ENCODE measurements at places on chromosomes 7 and 10.

- DNase-seq = no peak
- no peaks in the 10 kb centered on the region for H3K27me3 ChIP-seq
- no peaks in the 10 kb centered on the region for H3K4me1 ChIP-seq
- no peaks in the 10 kb centered on the region for H3K36me3 ChIP-seq
- H3K4me3 ChIP-seq = no peak overlapping the region
Observed at GRCh38 chr10:49310460-49310859, 11.5 kb downstream of the C10orf71 start.

DNA sequence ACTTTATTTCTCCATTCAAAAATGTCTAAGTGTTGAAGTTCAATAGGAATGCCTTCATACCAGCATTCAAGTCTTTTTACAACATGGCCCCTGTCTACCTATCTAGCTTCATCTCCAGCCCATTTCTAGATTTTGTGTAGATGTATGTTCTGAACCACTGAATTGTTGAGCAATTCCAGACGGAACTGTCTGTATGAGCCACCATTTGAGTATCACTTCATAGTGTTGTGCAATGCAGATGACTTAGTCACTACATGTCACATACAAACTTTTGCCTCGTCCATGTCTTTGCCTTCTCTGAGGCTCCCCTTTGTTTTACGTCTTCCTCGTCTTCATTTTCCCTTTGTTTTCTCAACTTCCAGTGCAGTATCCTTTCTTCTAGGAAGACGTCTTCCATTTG, 118.1 kb downstream of the INHBA start:
- H3K4me1 ChIP-seq = peaks cover 5% of the 10 kb centered on the region
- H3K36me3 ChIP-seq = no peaks in the 10 kb centered on the region
- DNase-seq = no peak
- no peaks in the 10 kb centered on the region for H3K27me3 ChIP-seq

GRCh38 chr10:35433851-35434426, 97.6 kb downstream of the CCNY start:
- H3K27ac ChIP-seq = no peak overlapping the region
- no peaks in the 10 kb centered on the region for H3K27me3 ChIP-seq

- H3K27ac ChIP-seq = no peak overlapping the region
- no peak overlapping the region for H3K4me3 ChIP-seq
- H3K27me3 ChIP-seq = no peaks in the 10 kb centered on the region
- no peaks in the 10 kb centered on the region for H3K36me3 ChIP-seq
- no peak for DNase-seq
Observed at GRCh38 chr7:25659841-25660240, 431.6 kb upstream of the NPVF start.

- H3K27me3 ChIP-seq = peaks cover 5% of the 10 kb centered on the region
- no peak for DNase-seq
- H3K4me1 ChIP-seq = no peaks in the 10 kb centered on the region
- no peak overlapping the region for H3K4me3 ChIP-seq
- no peaks in the 10 kb centered on the region for H3K36me3 ChIP-seq
Observed at GRCh38 chr10:129033340-129033739, 433.7 kb upstream of the MGMT start.

DNA sequence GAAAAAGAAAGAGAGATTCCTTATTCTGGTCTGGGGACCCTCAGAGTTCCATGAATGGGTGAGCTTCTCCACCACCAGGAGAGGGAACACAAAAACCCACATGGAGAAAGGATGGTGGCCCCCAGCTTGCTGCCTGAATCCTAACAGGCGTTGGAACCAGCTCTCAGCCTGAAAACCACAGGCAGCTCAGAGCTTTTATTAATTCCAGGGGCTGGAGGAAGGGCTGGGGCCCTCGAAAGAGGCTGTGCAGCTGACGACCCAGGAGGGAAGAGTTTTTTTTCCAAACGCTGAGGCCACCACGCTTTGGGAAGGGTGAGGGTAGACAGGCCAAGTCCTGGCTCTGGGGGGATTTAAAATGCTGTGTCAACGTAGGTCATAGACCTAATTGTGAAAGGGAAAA, 10.8 kb upstream of the ELN start:
- H3K27ac ChIP-seq = peak overlapping the region; percentile 70
- H3K4me1 ChIP-seq = peaks cover 62% of the 10 kb centered on the region
- H3K4me3 ChIP-seq = no peak overlapping the region
- H3K27me3 ChIP-seq = no peaks in the 10 kb centered on the region
- H3K36me3 ChIP-seq = no peaks in the 10 kb centered on the region
- no peak for DNase-seq

All from thoracic aorta (tissue), 2 donors.